ENCODE measurements at places on chromosomes 12 and 14.

- no peak for DNase-seq
These were observed 92.4 kb downstream of the BCAT1 start for GRCh38 chr12:24856541-24856940.

DNA sequence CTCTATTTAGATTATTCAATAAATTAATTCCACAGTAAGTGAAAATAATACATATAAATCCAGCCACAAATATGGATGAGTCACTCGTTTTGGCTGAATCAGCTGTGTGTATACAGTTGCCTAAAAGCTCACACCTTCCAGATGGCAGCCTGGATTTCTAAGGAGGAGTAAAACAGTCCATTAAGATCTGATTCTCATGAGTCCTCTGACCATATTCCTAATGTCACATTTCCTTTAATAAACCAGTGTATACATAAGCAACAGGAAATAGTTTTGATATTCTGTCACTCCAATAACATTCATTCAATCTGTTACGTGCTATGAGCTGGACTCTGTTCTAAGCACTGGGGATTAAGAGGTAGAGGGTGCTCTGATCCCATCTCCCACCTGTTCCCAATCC lies 21.8 kb downstream of the MDM1 start:
- DNase-seq = no peak

- DNase-seq = no peak
These were observed 323.7 kb upstream of the OR4E1 start for GRCh38 chr14:21997300-21997699.

- DNase-seq = no peak
These were observed 172.2 kb upstream of the ATP2B1 start for GRCh38 chr12:89880690-89881350.

DNA sequence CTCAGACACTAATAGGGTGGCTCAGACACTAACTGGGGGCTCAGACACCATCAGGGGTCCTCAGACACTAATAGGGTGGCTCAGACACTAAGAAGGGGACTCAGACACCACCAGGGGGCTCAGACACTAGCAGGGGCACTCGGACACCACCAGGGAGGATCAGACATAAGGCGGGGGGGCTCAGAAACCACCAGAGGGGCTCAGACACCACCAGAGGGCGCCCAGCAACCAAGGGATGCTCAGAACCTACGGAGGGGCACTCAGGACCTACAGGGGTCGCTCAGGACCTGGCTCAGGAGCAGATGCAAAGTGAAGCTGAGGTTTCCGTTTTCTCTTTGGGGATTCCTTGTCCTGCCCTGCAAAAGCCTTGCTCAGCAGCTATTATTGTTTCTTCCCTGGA lies 448.5 kb downstream of the TMEM121 start:
- DNase-seq = no peak

DNA sequence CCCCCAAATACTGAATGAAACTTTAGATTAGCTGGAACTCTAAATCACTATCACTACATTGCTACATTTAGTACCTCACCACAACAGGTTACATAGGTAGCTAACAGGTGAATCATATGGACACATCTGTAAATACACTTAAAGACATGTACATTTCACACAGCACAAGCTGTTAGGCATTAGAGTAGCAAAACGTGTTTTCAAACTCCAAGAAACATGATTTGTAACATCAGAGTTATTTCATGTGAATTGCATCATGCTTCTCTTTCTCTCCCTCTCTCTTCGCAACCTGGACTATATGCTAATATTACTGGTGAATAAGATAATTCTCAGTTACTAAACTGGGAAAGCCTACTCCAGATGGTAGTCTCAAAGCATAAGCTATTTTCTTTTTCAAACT lies 4.3 kb downstream of the SEL1L start:
- no peak for DNase-seq

GRCh38 chr12:21296348-21296747 lies 38.4 kb downstream of the SLCO1A2 start:
- no peak for DNase-seq

- DNase-seq = peak; percentile 98
These were observed at the start of gene SIRT4 for GRCh38 chr12:120301962-120302815. Gene SIRT4 (plus strand): TSS chr12:120302321. CDS start chr12:120303562, 1,241 bp downstream.

DNA sequence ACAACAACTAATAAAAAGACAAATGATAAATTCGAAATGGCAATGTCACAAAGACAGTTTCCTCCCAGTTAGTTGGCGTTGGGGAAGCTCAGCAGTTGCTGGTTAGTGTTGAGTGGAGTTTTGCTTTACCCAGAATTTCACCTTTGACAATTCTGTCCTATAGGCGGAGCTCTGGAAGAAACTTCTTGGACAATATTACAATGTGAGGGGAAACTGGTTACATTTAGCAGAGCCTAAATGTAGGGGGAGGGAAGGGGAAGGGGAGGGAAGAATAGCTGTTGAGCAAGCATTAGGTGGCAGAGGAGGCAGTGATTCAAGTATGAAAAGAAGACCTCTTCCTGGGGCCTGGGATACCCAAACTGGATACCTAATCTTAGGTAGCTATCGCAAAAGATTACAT lies 51.4 kb downstream of the BDKRB1 start:
- DNase-seq = no peak

DNA sequence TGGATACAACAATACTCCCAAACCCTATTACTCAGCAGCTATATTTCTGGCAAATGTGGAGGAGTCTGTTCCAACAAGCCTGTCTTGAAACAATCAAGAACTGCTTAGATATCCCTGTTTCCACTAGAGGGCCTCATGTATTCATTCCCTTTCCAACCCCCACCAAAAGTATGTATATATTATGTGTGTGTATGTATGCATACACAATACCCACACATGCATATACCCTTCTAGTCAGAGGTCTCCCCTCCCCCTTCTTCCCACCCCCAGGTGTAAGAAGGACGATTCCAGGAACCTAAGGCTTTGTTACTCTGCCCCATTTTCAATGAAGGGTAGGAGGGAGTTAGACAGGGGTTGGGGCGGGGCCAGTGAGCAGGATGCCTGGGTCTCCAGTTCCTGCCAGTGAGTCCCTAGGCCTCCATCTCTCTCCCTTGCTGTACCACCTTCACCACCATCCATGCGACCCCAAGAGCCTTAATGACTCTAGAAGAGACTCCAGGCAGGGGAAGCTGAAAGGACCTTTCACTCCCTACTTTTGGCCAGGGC lies at the start of gene DGKA:
Gene DGKA, plus strand, starts transcription at position 392 of the 546 bp plus-strand sequence. CDS start 5,342 bp downstream, outside the sequence.
- peak; percentile 53 for DNase-seq

DNA sequence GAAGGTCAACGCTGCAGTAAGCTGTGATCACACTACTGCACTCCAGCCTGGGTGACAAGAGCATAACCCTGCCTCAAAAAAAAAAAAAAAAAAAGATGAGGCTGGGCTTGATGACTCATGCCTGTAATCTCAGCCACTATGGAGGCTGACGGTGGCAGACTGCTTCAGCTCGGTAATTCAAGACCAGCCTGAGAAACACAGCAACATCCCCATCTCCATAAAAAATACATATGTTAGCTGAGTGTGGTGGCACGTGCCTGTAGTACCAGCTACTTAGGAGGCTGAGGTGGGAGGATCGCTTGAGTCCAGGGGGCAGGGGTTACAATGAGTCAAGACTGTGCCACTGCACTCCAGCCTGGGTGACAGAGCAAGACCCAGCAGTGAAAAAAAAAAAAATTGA lies 50.4 kb downstream of the GXYLT1 start:
- DNase-seq = no peak

GRCh38 chr14:91366749-91367148 lies 50.9 kb downstream of the CCDC88C start:
- no peak for DNase-seq
